Left lung (tissue), 14 donors: ENCODE measurements at places on chromosomes 3 and 15. TPM values are rescaled to one million over a fixed set of nuclear protein-coding genes. Genes with fewer than 3 reads are reported as not detected.

The ST3GAL6 gene
- 30.8 TPM for total RNA-seq

The GNB5 gene
- total RNA-seq = 18.9 TPM

The CEMIP gene
- 31.8 TPM for total RNA-seq

The NR1I2 gene
- 0.26 TPM for total RNA-seq

The MASP1 gene
- total RNA-seq = 0.42 TPM

The COL6A5 gene
- 7.9 TPM for total RNA-seq

The LNP1 gene
- total RNA-seq = 2.1 TPM

The METTL6 gene
- total RNA-seq = 14.7 TPM

The MYRIP gene
- 1.9 TPM for total RNA-seq

The STRA6 gene
- total RNA-seq = 0.60 TPM

The A4GNT gene
- total RNA-seq = not detected

The TMEM39A gene
- 56.6 TPM for total RNA-seq

The AGTR1 gene
- 7.2 TPM for total RNA-seq

The EAF1 gene
- 23.0 TPM for total RNA-seq

The GOLGA8K gene
- total RNA-seq = 1.4 TPM

The GP9 gene
- total RNA-seq = not detected

The VIPR1 gene
- 60.7 TPM for total RNA-seq

The BSN gene
- total RNA-seq = 0.26 TPM

The CFAP100 gene
- not detected for total RNA-seq

The GP5 gene
- 0.15 TPM for total RNA-seq

The GNAT1 gene
- not detected for total RNA-seq

The TBCCD1 gene
- total RNA-seq = 11.6 TPM
